ENCODE measurements at places on chromosomes 13 and 19.

GRCh38 chr19:45800070-45800553, 7.5 kb upstream of the DMWD start:
- no peak for DNase-seq

DNA sequence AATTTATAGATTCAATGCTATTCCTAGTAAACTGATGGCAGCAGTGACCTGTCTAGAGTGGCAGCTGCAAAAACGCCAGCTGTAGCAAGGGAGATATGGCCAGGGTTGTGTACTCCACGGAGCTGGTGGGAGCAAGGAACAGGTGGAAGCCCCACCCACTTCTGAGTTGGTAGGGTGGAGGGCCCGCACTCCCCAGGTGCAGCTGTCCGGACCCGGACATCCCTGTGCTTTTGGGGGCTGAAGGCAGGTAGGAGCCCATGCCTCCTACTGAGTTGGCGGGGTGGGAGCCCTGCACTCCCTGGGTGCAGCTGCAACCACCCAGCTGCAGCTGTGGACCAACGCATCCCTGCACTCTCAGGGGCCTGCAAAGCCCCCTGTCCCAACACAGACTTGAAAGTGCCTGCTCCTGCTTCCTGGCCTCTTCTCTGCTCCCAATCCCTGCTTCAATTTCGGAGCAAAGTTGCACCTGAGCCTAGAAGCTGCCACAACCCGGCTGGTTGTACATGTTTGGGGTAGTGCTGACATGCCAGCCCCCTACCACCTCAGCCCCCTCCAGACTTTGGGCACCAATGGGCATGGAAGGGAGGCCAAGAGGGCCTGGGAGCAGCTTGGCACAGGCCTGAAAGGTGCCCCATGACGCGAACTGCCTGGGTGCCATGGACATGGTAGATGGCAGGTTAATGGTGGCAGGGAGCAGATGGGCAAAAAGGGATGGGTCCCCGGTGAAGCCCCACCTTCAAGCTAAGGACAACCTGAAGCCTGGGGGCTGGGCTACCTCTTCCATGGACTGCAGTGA, 19.8 kb downstream of the UGGT2 start:
- DNase-seq, result no peak

- no peak for DNase-seq
Measured at GRCh38 chr19:31348481-31349159, 616 bp downstream of the TSHZ3 start.

DNA sequence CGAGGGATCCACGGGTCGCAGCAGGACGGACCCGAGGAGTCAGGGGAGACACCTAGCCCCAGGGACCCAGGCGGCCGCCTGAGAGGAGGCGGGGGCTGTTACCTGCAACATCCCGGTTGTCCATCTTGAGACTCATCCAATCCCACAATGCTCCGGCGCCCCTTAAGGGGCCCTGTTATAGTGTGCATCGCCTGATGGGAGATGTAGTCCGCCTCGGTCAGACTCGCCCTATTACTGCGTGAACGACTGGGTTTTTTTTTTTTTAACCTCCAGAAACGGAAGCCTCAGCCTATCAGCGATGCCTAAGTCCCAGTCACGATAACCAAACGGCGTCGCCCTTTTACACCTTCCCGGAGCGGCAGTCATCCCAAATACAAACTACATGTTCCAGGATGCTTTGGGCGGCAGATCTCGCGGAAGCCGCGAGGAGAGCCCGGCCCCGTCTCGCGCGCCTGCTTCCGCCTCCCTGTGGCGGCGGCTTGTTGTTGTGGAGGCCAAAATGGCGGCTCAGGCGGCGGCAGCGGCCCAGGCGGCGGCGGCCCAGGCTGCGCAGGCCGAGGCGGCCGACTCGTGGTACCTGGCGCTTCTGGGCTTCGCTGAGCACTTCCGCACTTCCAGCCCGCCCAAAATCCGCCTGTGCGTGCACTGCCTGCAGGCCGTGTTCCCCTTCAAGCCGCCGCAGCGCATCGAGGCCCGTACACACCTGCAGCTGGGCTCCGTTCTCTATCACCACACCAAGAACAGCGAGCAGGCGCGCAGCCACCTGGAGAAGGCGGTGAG, at the start of the genes MAU2 and SUGP1:
MAU2 (plus strand) TSS at position 469 of the 780 bp plus-strand sequence; CDS start at position 500, 31 bp downstream.
SUGP1 (minus strand) TSS at position 149 of the 780 bp plus-strand sequence; CDS start at position 136, 13 bp downstream.
- peak; percentile 89 for DNase-seq

DNA sequence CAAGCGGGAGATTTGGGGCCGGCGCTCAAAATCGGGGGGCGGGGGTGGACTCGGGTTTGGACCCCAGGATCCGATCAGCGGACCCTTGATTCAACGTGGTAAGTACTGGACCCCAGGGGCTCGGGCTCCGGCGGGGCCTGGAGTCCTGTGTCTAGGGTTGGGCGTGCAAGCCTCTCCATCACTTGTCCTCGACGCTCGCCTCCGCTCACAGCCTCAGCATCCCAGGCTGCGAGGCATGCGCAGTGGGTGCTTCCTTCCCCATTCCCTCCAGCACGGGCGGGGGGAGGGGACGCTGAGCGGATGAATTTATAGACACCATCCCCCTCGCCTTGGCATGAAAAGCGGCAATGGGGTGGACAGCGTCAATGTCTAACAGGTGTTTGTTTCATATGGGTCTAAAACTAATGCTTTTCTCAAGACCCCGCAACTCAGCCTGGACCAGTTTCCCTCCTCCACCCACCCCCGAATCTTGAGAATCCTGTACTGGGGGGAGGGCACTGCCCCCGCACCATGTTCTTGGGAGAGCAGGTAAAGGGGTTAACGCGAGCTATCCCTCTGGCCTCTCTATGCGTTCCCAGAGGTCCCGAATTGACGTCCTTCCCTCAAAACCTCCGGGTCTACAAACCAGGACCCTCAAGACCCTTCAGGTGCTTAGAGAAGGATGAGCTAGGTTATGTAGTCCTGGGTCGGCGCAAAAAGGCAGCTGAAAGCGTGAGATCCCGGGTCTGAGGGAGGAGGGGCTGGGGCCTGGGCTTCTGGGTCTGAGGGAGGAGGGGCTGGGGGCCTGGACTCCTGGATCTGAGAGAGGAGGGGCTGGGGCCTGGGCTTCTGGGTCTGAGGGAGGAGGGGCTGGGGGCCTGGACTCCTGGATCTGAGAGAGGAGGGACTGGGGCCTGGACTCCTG, 579 bp downstream of the CPT1C start:
- no peak for DNase-seq

DNA sequence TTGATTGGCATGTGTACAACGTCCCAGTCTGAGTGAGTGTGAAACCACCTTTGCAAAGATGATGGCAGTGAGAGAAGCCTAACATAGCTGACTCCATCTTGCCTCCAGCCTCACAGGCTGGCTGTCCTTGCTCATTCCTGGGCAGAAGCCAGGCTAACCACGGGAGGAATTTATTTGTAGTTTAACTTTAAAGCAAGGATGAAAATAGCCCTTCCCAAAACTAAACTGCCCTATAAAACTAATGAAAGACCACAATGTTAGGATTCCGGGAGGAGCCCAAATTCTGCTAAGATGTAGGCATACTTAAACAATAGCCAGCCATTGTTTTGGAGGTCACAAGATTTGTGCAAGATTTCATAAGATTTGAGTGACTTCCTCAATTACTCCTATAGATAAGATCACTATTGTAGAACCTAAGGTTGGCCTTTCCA, 96.6 kb upstream of the LSM14A start:
- no peak for DNase-seq

DNA sequence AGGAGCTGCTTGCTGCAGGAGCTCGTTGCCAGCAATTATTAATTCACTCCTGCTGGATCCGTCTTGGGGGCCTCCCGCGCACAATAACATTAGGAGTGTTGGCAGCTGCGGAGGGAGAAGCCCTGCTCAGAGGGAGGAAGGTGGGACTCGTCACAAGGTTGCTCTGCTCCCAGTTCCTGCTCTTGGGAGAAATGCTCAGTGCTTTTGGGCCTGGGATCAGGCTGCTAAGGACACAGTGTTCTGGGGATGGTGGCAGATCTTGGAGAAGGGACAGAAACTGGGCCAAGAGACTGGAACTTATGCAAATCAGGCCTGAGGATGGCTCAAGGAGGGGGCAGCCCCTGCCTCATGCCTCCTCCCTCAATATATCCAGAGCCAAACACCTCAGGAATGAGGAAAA, 78.9 kb upstream of the OLFM4 start:
- no peak for DNase-seq

GRCh38 chr19:1416014-1416841, 8.8 kb downstream of the DAZAP1 start:
- no peak for DNase-seq

GRCh38 chr19:45253396-45254027, 2.4 kb downstream of the MARK4 start:
- DNase-seq, result peak; percentile 42

DNA sequence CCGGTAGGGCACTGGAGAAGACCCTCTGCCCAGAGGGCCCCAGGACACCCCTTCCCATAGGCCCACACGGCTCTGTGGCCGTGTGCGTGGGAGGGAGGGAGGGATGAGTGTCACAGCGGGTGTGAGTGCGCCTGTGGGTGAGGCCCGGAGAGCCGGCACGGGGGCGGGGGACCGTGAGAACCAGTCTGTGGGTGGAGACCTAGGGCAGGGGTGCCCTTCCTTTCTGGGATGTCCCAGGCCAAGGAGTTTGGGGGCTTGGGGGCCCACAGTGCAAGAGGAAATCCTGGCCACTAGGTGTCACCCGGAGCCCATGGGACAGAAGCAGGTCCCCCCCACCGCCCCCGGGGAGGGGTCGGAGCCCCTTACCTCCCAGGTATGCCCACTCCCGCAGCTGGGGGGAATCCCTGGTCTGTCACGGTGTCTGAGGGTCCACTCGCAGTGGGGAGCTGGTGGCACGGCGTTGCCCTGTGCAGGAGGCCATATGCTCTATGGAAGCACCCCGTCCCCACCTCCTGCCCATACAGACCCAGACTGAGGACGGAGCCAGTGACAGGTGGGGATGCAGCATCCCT, 16.0 kb upstream of the SLC7A10 start:
- DNase-seq, result no peak

DNA sequence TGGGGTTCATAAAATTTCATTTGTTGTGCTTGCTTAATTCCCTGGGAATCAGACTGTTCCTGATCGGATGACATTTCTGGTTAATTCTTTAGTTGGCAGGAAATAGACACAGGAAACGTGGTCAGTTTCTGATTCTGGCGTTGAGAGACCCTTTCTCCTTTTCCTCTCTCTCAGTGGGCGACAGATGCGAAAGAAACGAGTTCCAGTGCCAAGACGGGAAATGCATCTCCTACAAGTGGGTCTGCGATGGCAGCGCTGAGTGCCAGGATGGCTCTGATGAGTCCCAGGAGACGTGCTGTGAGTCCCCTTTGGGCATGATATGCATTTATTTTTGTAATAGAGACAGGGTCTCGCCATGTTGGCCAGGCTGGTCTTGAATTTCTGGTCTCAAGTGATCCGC, 10.8 kb downstream of the LDLR start:
- DNase-seq, result no peak

DNA sequence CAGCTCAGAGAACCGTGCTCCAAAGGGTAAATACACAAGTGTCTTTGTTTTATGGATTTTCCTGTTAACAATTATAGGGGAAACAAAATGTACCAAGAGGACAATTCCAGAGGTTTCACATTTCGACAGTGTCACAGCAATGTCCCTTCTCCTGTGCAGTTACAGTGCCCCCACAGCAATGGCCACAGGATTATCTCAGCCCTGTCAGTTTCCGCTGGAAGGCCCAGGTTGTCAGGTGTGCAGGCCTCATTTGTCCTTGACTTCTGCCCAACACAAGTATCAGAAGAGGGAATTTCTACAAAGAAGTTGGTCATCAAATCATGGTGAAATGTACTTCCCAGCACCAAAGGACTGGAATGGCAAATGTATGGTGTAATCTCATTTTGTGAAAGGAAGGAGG, 11.2 kb upstream of the N4BP2L2 start:
- no peak for DNase-seq

- DNase-seq, result peak; percentile 45
Measured at GRCh38 chr19:38425810-38426466, at the start of gene RASGRP4. TSS of gene RASGRP4 (minus strand) at chr19:38426219. CDS start at chr19:38426091, 128 bp downstream.

Measured in CD4-positive, CD25-positive, alpha-beta regulatory T cell (primary cell).